ENCODE measurements at places on chromosomes 2 and 18. TPM values are rescaled to one million over a fixed set of nuclear protein-coding genes. Genes with fewer than 3 reads are reported as not detected.
A peak's percentile ranks its signal among the peaks of the same experiment; 100 is the strongest.

DNA sequence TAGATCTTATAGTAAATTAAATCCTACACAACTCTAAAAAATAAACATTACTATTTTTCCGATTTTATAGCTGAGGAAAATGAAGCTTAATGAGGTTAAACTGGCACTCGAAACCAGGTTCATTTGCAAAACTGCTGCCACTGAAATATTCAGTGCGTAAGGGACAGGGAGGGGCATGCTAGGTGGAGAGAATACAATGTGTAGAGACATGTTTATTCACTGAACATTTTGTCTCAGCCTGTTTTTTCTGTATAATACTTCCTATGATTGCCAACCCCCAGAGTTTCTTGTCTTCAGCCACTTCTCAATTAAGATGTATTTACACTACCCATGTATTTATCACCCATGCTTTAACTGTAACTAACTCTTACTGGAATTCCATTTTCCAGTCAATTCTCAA is 31.6 kb upstream of the ZNF804A start:
- no peaks in the 10 kb centered on the region for H3K27me3 ChIP-seq
- no peak overlapping the region for H3K4me3 ChIP-seq
- no peaks in the 10 kb centered on the region for H3K4me1 ChIP-seq
- DNase-seq: no peak
- H3K36me3 ChIP-seq: no peaks in the 10 kb centered on the region
- no peak overlapping the region for H3K27ac ChIP-seq

- H3K27me3 ChIP-seq: peaks cover 6% of the 10 kb centered on the region
- no peak for DNase-seq
- H3K27ac ChIP-seq: no peak overlapping the region
Measured at GRCh38 chr2:8022908-8023640, 658.8 kb upstream of the ID2 start.

- peaks cover 12% of the 10 kb centered on the region for H3K4me1 ChIP-seq
- DNase-seq: no peak
- no peak overlapping the region for H3K27ac ChIP-seq
- H3K27me3 ChIP-seq: peaks cover 38% of the 10 kb centered on the region
- H3K36me3 ChIP-seq: no peaks in the 10 kb centered on the region
Measured at GRCh38 chr18:58097121-58097906, 53.3 kb downstream of the NEDD4L start.

- peaks cover 76% of the 10 kb centered on the region for H3K27me3 ChIP-seq
- H3K4me1 ChIP-seq: no peaks in the 10 kb centered on the region
- no peak overlapping the region for H3K4me3 ChIP-seq
- H3K36me3 ChIP-seq: no peaks in the 10 kb centered on the region
- DNase-seq: no peak
Measured at GRCh38 chr2:26562811-26563645, 78.1 kb downstream of the CIB4 start.

GRCh38 chr18:62717925-62718800 is 2.8 kb downstream of the PHLPP1 start:
- H3K36me3 ChIP-seq: no peaks in the 10 kb centered on the region
- no peak overlapping the region for H3K27ac ChIP-seq
- peak overlapping the region; percentile 86 for H3K4me3 ChIP-seq
- H3K27me3 ChIP-seq: no peaks in the 10 kb centered on the region

DNA sequence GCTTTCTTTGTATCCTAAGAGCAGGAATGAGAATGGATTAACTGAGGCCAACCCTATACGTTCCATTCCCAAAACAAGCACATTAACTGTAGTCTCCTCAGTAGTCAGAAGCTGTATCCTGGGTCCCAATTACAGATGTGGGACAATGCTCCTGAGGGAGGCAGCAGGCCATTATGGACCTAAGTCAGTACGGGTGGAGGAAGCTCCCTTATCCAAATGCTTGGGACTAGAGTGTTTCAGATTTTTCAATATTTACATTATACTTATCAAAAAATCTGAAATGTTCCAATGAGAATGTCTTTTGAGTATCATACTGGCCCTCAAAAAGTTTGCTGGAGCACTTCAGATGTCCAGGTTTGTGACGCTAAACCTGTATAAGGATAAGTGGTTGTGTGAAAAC is 90.1 kb downstream of the PRELID3A start:
- H3K4me1 ChIP-seq: no peaks in the 10 kb centered on the region
- H3K27me3 ChIP-seq: no peaks in the 10 kb centered on the region
- DNase-seq: no peak
- no peak overlapping the region for H3K4me3 ChIP-seq
- H3K27ac ChIP-seq: no peak overlapping the region

- H3K27me3 ChIP-seq: peaks cover 5% of the 10 kb centered on the region
- no peak overlapping the region for H3K27ac ChIP-seq
- DNase-seq: no peak
- H3K36me3 ChIP-seq: peaks cover 33% of the 10 kb centered on the region
- peaks cover 87% of the 10 kb centered on the region for H3K4me1 ChIP-seq
- H3K4me3 ChIP-seq: peak overlapping the region; percentile 92
Measured at GRCh38 chr2:216366777-216367471, 5.4 kb downstream of the MARCHF4 start.

- H3K4me1 ChIP-seq: no peaks in the 10 kb centered on the region
- no peak overlapping the region for H3K27ac ChIP-seq
- H3K4me3 ChIP-seq: no peak overlapping the region
- no peaks in the 10 kb centered on the region for H3K36me3 ChIP-seq
Measured at GRCh38 chr18:41618147-41618546, 336.9 kb upstream of the PIK3C3 start.

- peak overlapping the region; percentile 85 for H3K27ac ChIP-seq
- H3K4me3 ChIP-seq: peak overlapping the region; percentile 24
- peak; percentile 96 for DNase-seq
- H3K27me3 ChIP-seq: no peaks in the 10 kb centered on the region
- peaks cover 60% of the 10 kb centered on the region for H3K4me1 ChIP-seq
- H3K36me3 ChIP-seq: no peaks in the 10 kb centered on the region
Measured at GRCh38 chr2:224268441-224268840, 133.5 kb downstream of the FAM124B start.

GRCh38 chr2:102397209-102397608 is 25.8 kb upstream of the IL18RAP start:
- H3K27me3 ChIP-seq: peaks cover 12% of the 10 kb centered on the region
- no peaks in the 10 kb centered on the region for H3K36me3 ChIP-seq
- no peak for DNase-seq
- H3K4me1 ChIP-seq: no peaks in the 10 kb centered on the region

DNA sequence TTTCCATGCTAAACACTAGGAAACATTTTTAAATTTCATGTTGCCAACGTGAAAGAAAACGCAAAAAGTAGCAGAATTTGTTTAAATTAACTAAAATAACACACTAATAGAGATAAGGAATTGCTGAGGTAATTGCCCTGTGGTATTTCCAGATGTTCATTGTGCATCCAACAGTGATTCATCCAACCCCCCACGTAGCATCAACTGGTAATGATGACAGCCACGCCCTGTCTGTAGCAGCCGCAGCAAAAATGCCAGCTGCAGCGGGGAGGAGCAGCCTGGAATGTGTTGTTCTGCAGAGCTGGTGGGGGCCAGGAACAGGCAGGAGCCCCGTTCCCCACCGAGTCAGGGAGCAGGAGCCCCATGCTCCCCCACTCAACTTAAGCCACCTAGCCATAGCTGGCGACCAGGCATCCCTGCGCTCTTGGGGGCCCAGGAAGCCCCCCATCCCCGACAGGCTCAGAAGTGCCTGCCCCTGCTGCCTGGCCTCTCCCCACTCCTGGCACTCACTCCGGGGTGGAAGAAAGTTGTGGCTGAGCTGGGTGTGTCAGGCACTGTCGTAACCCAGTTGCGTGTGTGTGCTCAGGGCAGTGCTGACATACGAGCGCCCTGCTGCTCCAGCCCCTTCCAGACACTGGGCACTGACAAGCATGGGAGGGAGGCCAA is 695.1 kb upstream of the ACVR2A start:
- no peak for DNase-seq
- no peak overlapping the region for H3K27ac ChIP-seq
- H3K4me1 ChIP-seq: no peaks in the 10 kb centered on the region
- no peak overlapping the region for H3K4me3 ChIP-seq
- no peaks in the 10 kb centered on the region for H3K27me3 ChIP-seq
- H3K36me3 ChIP-seq: no peaks in the 10 kb centered on the region

DNA sequence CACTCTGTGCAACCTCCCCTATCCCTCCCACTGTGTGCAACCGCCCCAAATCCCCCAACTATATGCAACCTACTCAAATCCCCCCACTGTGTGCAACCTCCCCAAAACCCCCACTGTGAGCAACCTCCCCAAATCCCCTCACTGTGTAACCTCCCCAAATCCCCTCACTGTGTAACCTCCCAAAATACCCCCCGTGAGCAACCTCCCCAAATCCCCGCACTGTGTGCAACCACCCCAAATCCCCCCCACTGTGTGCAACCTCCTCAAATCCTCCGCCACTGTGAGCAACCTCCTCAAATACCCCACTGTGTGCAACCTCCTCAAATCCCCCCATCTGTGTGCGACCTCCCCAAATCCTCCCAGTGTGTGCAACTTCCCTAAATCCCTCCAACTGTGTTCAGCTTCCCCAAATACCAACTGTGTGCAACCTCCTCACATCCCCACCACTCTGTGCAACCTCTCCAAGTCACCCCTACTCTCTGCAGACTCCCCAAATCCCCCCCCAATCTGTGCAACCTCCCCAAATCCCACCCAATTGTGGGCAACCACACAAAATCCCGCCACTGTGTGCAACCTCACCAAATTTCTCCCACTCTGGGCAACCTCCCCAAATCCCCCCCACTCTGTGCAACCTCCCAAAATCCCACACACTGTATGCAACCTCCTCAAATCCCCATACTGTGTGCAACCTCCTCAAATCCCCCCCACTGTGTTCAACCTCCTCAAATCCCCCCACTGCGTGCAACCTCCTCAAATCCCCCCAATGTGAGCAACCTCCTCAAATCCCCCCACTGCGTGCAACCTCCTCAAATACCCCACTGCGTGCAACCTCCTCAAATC is 114.1 kb downstream of the TPO start:
- DNase-seq: no peak
- no peak overlapping the region for H3K4me3 ChIP-seq
- H3K27me3 ChIP-seq: peaks cover 2% of the 10 kb centered on the region
- H3K36me3 ChIP-seq: no peaks in the 10 kb centered on the region
- H3K4me1 ChIP-seq: no peaks in the 10 kb centered on the region
- no peak overlapping the region for H3K27ac ChIP-seq

- no peaks in the 10 kb centered on the region for H3K27me3 ChIP-seq
- no peak for DNase-seq
- no peaks in the 10 kb centered on the region for H3K36me3 ChIP-seq
- H3K4me1 ChIP-seq: no peaks in the 10 kb centered on the region
- H3K27ac ChIP-seq: no peak overlapping the region
Measured at GRCh38 chr2:21467280-21467818, 343.6 kb downstream of the TDRD15 start.

DNA sequence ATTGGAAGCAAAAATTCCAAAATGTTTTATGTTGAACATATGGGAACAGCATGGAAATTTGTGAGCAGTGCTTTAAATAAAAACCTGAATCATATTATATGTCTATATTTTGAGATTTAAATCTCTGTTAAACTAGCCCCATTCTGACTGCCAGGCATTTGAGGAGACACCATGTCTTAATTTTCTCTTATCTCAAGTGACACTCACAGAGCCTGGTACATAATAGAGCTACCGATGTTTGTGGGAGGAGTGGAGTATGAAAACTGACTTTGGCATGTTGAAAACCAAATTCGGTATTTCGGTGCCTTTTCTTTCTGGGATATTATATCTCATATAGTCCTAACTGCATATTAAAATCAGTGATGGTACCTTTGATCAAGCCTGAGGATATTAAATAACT is 124.1 kb downstream of the PTPRM start:
- no peak for DNase-seq
- no peaks in the 10 kb centered on the region for H3K4me1 ChIP-seq
- no peaks in the 10 kb centered on the region for H3K27me3 ChIP-seq
- no peaks in the 10 kb centered on the region for H3K36me3 ChIP-seq
- no peak overlapping the region for H3K4me3 ChIP-seq
- H3K27ac ChIP-seq: no peak overlapping the region

- peaks cover 5% of the 10 kb centered on the region for H3K4me1 ChIP-seq
- no peaks in the 10 kb centered on the region for H3K36me3 ChIP-seq
- no peak for DNase-seq
- peaks cover 7% of the 10 kb centered on the region for H3K27me3 ChIP-seq
- H3K27ac ChIP-seq: no peak overlapping the region
Measured at GRCh38 chr2:230868947-230869913, 4.5 kb downstream of the ITM2C start.

- no peak for DNase-seq
- no peaks in the 10 kb centered on the region for H3K36me3 ChIP-seq
- H3K27me3 ChIP-seq: peaks cover 1% of the 10 kb centered on the region
- no peak overlapping the region for H3K4me3 ChIP-seq
- H3K4me1 ChIP-seq: no peaks in the 10 kb centered on the region
Measured at GRCh38 chr2:236855866-236856847, 229.5 kb upstream of the COPS8 start.

- H3K27me3 ChIP-seq: peaks cover 6% of the 10 kb centered on the region
- DNase-seq: no peak
- no peak overlapping the region for H3K27ac ChIP-seq
- peaks cover 25% of the 10 kb centered on the region for H3K4me1 ChIP-seq
- peaks cover 16% of the 10 kb centered on the region for H3K36me3 ChIP-seq
Measured at GRCh38 chr2:236641051-236641726, 71.6 kb downstream of the ACKR3 start.

GRCh38 chr2:45986509-45986908 is 310.7 kb upstream of the EPAS1 start:
- peaks cover 3% of the 10 kb centered on the region for H3K27me3 ChIP-seq
- no peak overlapping the region for H3K4me3 ChIP-seq
- no peak overlapping the region for H3K27ac ChIP-seq
- H3K36me3 ChIP-seq: peaks cover 6% of the 10 kb centered on the region

- no peak overlapping the region for H3K4me3 ChIP-seq
- H3K36me3 ChIP-seq: no peaks in the 10 kb centered on the region
- no peaks in the 10 kb centered on the region for H3K27me3 ChIP-seq
- no peak for DNase-seq
Measured at GRCh38 chr2:30475542-30475941, 28.5 kb downstream of the LCLAT1 start.

DNA sequence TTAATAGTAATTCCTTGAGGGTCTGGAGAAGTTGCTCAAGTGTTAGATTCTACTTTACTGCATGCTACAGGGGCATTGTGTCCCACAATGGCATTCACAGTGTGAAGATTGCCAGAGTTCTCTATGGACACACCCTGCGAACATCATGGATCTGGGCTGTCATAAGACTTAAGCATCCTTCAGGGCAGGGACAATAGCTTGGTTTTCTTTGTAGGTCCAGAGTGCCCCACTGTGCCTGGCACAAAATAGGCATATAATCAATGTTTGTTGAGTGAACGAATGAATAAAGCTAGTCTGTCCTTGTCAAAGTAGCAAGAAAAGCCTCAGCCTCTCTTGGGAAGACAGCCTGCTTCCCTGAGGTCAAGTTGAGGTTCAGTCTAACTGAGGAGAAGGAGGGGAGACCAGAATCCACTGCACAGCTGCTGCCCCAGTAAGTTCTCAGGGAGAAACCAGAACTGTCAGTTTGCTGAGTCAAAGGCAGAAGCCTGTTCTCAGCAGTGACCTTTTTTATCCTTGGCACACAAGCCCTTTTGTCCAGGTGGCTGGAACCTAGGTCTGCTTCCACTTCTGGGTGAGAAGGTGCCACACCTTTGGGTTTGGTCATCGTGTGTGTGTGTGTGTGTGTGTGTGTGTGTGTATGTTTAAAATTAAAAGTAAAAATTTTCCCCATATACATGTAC is 15.0 kb downstream of the INPP4A start:
- H3K27ac ChIP-seq: peak overlapping the region; percentile 63
- H3K27me3 ChIP-seq: no peaks in the 10 kb centered on the region
- H3K4me3 ChIP-seq: no peak overlapping the region
- peaks cover 12% of the 10 kb centered on the region for H3K36me3 ChIP-seq
- H3K4me1 ChIP-seq: peaks cover 62% of the 10 kb centered on the region

Gene MARCO
- not detected for total RNA-seq

Gene EVX2
- not detected for total RNA-seq

Gene VIL1
- not detected for total RNA-seq

Gene REG3A
- not detected for total RNA-seq

Gene TIA1
- total RNA-seq: 50.3 TPM

Gene SP5
- total RNA-seq: not detected

Gene VPS54
- total RNA-seq: 13.7 TPM

Gene SPAG16
- 14.1 TPM for total RNA-seq

Gene THSD7B
- total RNA-seq: not detected
